ENCODE measurements at places on chromosomes 12 and 14.

GRCh38 chr12:91249054-91249453 is 66.4 kb upstream of the DCN start:
- DNase-seq: no peak

DNA sequence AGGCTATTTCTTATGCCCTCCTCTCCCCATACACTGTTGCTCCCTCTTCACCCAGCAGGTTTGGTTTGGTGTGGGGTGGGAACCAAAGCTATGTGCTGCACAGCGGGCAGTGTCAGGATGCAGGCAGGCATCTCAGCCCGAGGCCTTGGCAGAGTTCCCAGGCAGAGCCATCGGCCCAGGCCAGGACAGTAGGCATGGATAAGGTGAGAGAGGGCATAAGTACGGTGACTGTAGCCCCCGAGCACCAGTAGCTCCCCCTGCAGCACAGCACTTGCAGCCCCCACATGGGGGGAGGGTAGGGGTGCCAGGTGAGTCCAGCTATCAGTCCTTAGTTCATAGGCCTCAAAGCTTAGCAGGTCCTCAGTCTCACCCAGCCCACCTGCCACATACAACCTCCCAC is 7.2 kb downstream of the KLHL33 start:
- DNase-seq: no peak

DNA sequence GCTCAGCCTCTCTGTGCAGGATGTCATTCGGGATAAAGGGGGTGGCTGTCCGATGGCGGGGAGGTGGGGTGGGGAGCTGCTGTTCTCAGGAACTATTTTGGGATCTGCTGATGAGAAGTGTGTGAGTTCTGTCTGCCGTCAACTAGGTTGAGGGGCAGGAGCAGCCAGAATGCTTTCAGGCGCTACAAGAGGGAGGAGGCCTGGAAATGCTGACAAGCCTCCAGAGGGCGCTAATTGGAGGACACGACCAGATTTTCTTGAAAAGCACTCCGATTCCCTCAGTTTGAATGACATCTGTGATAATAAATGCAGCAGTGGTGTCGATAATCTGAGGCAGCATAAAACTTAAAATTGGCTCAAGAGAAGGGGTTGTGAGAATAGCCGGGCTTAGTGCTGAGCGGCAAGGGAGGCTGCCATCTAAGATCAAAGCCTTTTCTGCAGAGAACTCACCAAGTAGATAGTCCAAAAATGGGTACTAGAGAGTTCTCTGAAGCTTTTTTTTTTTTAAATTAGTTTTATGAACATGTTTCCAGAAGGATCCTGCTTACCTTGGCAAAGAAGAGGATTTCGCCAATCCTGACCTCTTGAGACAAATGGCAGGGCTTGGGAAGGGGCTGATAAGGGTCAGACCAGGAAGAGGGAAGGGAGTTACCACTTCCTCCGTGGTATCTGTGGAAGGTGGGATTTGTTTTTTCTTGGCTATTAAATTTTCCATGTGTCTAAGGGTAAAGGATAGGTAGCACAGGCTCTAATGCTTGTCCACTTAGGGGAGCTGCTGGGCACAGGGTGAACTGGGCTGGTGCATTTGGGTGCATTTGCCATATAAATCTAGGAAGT is 94.4 kb downstream of the CRACR2A start:
- no peak for DNase-seq

DNA sequence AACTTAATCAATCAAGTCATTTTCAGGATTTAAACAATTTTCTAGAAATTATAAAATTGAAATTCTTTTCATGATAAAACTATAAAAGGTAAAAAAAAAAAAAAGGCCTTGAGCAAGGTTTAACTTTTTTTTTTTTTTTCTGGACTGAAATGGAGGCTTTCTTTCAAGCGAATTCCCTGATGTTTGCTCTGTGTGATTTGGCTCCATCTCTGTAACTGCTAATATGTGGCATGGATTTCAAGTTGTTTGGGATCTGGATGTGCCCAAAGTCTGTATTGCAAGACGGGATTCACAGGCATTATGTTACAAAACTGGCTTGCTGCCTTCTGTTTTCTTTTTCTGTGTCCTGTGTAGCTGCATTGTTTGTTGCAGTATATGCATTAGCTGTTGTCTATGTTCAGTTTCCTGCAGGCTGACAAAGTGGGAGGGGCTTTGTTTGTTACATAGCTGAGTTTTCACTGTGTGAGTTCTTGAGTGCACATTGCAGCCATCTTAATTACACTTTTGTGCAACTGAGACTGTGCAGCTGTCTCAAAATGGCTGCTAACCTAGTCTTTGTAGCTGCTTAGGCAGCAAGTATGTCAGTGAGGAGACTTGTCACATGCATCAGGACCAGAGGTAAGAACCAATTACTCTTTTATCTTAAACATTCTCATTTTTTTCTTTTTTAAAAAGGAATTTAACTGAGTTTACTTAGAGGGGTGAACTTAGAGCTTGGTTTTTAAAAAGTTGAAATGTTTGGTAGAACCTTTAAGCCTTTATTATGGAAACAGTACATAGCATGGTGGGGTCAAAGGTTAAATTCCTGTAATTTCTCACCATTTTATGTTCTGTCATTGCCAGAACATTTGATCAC is 19.5 kb downstream of the ATF7IP start:
- DNase-seq: no peak

- DNase-seq: no peak
Observed at GRCh38 chr14:96129128-96129736, 75.4 kb upstream of the BDKRB2 start.

GRCh38 chr14:54570631-54571415 is 3.9 kb downstream of the SAMD4A start:
- DNase-seq: no peak

- DNase-seq: no peak
Observed at GRCh38 chr14:26934151-26934550, 336.3 kb upstream of the NOVA1 start.

GRCh38 chr14:99937475-99938244 is 127.6 kb upstream of the EVL start:
- DNase-seq: no peak

- no peak for DNase-seq
Observed at GRCh38 chr14:100239211-100239839, 381 bp downstream of the YY1 start.

GRCh38 chr12:91618281-91618680 is 435.7 kb upstream of the DCN start:
- DNase-seq: no peak

DNA sequence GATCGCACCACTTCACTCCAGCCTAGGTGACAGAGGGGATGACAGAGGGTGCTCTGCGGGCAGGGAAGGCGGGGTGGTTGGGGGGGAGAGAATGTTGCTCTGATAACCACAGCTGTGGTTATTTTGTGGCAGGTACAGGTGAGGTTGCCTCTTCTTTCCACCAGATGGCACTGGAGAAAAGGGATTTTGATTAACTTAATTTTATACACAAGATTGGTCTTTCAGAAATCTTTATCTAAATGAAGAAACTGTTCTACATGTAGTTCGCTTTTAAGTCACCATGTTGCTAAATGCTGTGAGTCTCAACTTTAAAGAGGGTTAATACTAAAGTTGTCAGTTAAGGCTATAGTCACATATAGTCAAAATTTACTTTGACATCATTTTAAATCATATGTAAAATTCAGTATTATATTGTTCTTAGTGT is 25.7 kb downstream of the FGF23 start:
- DNase-seq: no peak

- DNase-seq: no peak
Observed at GRCh38 chr12:12156828-12157227, 86.1 kb downstream of the BCL2L14 start.

- DNase-seq: no peak
Observed at GRCh38 chr14:103343905-103344797, 10.1 kb downstream of the EIF5 start.

- no peak for DNase-seq
Observed at GRCh38 chr12:108009442-108010070, 119.5 kb upstream of the WSCD2 start.

DNA sequence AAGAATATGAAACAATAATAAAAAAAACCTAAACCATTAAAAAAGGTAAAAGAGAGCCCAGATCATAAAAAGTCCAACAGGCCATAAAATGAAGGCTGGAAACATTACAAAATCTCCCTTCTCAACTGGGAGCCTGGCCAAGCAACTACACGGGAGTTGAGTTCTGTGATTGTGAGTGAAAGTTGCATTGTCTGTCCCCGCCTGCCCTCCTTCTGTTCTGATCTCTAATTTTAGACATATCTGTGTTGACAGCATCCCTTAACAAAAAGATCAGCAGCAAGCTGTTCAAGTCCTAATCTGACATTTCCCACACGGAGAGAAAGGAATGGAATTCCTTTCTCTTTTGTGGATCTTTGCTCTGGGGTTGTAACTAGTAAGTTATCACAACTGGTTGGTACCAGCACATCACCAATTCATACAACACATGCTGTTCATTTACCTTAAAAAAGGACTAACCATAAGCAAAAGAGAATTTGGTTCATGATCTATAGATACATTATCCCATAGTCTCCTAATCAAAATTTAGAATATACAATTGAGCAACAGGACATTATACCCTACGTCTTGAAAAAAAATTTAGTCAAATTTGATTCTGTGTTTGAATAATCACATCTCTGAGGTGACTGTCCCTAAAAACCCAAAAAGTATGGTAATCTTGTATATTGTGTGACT is 205.1 kb upstream of the GZMB start:
- DNase-seq: no peak
